ENCODE measurements at places on chromosomes 6 and 20.

- DNase-seq, result no peak
Measured at GRCh38 chr6:131205481-131206244, 70.4 kb downstream of the AKAP7 start.

DNA sequence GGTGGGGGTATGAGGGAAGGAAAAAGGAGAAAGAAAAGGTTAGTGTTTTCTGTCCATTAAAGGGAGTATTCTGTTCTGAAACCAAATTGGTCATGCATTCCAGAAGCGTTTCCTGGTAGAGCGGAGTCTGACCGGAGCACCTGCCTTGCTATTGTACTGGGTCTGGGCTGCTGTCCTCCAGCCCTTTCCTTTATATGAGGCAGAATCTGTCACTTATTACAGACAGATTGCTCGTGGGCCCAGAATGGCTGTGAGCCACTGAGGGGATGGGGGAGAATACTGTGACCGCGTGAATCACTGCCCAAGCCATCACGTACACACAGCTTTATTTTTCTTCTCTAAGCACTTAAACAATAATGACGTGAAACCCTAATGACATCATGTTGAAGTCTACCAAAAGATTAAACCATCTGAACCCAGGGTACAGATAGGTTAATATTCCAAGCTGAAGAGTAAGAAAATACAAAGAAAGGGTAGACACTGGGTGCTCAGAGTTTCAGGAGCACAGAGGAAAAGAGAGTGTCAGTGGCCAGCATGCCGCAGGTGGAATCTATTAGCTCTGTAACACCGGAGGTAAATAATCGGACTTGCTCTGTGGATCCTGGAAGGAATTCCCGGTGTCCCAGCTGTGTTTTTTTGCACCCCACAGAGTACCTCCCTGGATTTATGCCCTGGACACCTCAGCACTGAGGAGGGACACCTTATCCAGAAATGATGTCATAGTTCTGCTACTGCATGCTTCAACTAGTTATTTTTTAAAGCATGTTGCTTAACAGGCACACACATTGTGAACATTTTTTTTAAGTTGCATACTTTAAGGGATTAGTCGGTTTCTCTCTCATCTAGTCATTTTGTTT is 573.3 kb downstream of the PKHD1 start:
- DNase-seq, result no peak

- no peak for DNase-seq
Measured at GRCh38 chr6:11011787-11012234, 32.3 kb downstream of the ELOVL2 start.

DNA sequence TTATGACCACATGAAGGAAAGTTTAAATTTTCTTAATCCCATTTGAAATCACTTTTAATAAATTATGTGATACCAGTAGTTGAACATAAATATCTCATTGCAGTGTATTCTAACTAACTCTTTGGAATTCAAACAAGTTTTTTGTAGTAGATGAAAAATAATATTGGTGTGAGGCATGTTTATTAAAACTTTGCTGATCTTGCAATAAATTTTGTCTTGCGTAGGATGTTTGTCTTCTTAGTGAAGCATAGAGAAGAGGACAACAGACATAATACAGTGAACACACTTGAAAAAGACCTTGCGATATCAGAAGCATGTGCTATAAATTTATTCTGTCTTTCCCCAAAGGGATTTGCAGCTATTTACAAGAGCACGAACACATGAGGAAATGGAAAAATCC is 140.7 kb downstream of the HTR1B start:
- no peak for DNase-seq

DNA sequence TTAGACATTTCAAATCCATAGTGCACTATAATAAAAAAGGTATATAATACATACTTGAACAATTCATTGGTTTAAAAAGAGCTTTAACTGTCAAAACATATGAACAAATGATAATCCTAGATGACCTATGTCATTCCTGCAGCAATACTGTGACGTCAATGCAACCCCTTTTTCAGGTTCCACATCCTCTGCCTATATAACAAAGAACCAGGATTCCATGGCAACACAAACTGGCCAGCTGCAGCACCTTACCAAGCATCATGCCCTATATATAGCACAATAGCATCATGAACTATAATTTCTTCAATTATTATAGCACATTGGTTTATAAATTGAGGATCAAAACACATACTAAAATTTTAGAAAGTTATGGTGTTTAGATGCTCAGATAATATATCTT is 578 bp upstream of the PTCHD4 start:
- DNase-seq, result no peak

DNA sequence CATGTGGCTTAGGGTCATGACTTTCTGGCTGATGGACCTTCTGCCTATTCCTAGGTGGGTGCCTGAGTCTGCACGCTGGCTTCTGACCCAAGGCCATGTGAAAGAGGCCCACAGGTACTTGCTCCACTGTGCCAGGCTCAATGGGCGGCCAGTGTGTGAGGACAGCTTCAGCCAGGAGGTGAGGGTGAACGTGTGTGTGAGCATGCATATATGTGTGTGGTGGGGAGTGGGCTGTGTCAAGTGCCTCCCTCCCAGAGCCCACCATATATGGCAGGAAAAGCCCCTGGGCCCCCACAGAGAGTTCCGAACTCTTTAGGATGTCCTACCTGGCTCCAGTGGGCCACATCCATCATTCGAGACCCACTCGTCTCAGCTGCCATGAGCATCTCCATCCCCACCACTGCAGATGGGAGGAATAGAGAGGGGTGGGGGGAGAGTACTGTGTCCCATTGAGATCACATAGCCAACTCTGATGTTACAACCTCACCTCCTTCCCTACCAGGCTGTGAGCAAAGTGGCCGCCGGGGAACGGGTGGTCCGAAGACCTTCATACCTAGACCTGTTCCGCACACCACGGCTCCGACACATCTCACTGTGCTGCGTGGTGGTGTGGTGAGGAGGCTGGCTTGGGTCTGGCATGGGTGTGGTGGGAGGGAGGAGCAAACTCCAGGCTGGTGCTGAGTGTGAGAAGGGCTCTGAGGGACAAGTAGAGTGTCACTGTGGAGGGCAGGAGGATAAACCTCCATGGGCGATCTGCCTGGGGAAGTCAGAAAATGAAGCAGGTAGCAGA is 3.2 kb downstream of the SLC22A7 start:
- no peak for DNase-seq

- DNase-seq, result no peak
Measured at GRCh38 chr6:129853996-129854711, 7.0 kb downstream of the TMEM244 start.

DNA sequence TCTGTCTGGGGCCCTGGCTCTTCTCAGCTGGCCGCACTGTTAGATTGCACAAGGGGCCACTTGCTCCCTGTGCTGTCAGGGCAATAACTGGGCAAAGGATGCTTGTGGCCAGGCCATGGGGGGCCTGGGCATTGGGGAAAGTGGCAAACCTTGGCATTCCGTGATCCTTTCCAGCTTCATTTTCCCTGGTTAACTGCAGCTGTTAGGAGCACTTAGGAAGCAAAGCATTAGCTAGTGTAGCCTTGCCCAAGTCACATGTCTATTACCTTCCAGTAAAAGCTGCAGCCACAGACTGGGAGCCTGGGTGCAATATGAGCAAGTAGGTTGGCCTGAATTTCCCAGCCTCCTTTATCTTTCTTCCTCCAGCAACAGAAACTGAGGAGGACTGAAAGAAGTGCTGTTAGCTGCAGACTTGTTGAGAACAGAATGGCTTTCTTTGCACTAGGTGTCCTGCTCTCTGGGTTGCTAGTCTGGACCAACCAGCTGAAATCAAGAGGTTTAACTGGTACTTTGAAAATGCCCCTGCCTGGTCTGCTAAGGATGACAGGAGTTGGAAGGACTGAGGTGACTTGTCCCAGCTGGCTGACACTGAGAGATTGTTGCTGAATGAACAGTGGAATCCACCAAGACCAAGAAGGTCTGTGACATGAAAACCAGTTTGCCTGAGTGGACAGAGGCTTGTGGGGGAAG is 312.3 kb upstream of the SUPT3H start:
- DNase-seq, result no peak

DNA sequence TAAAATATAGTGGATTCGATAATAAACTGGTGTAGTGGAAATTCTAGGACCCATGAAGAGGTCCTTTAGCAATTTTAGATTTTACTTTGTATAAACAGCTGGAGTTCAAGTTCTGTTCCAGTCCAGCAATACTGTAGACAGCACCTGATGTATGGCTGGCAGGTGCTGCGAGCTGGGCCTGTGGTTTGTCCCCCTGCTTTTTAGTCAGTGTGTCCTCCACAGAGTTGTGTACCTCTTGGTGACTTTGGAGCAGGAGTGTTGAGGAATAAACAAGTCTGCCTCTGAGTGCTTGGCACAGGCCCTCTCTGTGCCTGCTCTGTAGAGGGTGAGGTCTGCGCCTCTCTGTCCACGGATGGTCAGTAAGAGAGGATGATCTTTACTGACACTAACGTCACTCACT is 13.8 kb downstream of the STX16 start:
- no peak for DNase-seq

DNA sequence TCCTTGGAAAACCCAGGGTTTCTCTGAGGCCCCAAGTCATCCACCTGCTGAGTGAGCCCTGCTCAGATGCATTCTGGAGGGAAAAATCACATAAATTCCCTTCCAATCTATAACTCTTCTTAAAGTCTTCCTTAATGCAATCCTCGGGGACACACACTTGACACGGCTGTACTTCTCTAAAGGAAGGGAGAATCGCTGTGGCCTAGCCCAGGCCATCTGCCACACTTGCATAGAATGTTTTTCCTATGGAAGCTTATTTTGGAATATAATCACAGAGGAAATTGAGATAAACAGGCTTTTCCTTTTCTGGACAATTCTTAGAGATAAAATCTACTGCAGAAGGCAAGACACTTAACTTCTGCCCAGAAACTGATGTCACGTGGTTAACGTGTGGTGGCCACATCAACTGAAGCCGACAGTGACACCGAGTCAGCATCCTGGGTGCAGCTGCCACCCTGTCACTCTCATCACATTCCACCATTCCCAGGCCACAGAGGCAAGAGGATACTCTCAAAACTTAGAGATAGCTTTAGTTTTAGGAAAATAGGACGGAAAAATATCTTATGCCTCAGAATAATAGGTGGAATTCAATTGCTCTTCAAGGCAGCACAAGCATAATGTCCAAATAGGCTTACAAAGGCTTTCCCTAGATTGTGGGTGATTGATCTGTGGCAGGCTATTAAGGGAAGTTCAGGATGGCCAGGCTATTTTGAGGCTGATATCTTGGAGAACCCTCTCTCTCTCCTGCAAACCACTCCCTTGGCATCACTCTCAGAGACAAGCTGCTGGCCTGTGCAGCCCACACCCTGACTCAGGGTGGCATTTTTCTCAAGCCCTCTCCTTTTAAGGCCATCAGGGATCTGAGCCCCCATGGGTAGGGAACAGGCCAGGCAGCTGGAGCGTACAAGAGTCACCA is 29.6 kb downstream of the PSMB1 start:
- no peak for DNase-seq

- DNase-seq, result no peak
Measured at GRCh38 chr6:35035481-35036030, 105.6 kb downstream of the TCP11 start.

Data from amygdala (tissue), 56 donors.